ENCODE measurements at places on chromosomes 3 and 15. TPM values are rescaled to one million over a fixed set of nuclear protein-coding genes. Genes with fewer than 3 reads are reported as not detected.

GRCh38 chr3:34876997-34877396, 762.3 kb upstream of the ARPP21 start:
- DNase-seq, result no peak

- no peak for DNase-seq
These were observed 228.2 kb upstream of the BHLHE40 start for GRCh38 chr3:4751029-4751501.

DNA sequence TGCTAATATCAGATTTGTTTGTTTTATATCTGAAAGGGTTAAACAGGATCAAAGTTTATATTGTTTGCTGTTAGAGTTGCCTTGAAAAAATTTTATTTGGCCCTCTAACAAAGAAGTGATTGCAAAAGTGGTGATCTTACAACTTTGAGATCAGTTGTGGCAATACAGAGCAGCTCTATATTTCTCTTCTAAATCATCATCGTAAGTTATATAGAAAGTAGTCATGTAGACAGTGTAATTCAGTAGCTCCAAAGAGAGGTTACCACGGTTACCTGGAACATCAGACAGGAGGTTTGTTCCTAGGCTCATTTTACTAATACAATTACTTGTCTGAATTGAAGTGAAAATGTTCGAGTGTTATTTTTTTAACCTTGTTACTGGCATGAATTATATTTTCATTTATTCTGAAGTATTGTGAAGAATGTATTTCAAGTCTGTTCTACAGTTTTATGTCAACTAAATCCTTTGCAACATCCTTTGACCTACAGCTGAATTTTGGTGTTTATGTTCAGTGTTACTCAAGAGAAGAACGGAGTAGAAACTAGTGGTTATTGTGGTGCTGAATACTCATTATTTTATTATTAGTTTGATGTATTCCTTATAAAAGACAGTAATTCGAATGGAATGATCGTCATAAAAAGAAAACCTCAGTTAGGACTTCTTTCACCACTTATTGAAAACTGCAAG, 214.2 kb downstream of the NAALADL2 start:
- DNase-seq, result no peak

Gene FBXO40
- total RNA-seq, result not detected

Gene IL5RA
- total RNA-seq, result not detected

GRCh38 chr3:134803051-134803505, 8.0 kb downstream of the EPHB1 start:
- no peak for DNase-seq

DNA sequence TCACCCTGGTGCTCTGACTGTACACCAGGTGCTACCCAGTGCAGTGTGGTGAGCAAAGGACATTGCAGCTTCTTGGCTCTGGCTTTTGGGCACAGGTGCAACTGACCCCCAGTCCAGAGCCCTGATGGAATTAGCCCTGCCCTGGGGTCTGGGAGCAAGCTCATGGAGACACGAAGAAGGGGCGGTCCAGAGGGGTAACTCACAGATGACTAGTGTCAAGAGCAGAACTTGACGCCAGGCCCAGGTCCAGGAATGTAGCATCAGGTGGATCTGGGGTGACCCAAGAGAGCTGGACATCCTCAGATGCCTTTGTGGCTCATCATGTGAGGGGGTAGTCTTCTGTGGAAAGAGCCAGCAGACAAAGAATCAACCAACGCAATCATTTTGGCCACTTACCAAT, 88.9 kb downstream of the ASB7 start:
- DNase-seq, result no peak

Gene OXTR
- total RNA-seq, result 1.3 TPM

- DNase-seq, result no peak
These were observed 12.7 kb upstream of the ZNF609 start for GRCh38 chr15:64447536-64448315.

- DNase-seq, result no peak
These were observed 12.6 kb upstream of the SPATA16 start for GRCh38 chr3:173153631-173154030.

GRCh38 chr3:42013691-42014457, 52.0 kb upstream of the ULK4 start:
- peak; percentile 40 for DNase-seq

DNA sequence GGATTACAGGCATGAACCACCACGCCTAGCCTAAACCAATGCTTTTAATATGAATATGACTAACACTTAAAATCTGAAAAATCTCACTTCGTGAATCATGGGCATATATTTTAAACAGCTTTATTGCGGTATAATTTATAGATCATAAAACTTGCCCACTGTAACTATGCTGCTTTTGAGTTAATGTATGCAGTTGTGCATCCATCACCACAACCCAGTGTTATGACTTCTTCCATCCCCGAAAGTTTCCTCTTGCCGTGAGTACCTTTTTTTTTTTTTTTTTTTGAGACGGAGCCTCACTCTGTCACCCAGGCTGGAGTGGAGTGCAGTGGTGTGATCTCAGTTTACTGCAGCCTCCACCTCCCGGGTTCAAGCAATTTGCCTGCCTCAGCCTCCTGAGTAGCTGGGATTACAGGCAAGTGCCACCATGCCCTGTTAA, 7.1 kb downstream of the KAT2B start:
- no peak for DNase-seq

DNA sequence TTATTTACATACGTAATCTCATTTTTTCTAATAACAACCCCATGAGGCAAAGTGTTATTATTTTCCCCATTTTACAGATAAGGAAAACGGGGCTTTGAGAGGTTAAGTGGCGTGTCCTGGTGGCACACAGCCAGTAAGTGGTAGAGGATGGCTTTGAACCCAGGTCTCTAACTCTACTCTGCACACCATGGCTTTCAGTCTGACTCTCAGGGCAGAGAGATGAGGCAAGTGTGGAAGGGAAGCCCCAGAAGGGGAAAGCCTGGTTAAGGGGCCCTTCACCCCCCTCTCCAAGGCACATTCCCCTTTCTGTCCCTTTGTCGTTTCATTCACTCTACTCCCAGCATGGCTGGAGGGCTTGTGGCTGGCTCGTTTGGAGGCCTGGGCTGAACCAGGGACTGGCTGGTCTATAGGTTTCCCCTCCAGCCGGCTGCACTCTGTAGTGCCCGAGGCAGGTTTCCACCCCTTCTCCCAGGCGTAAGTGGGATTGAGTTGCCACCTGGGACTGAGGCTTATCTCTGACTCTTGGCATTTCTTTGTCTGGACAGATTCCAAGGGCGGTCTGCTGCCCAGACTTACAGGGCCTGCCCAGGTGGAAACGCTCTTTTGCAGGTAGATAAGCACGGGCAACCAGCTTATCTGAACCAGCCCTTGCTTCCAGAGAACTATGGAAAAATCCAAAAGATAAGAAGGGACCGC, 12.1 kb downstream of the SEMA4B start:
- DNase-seq, result no peak

Gene ACKR2
- total RNA-seq, result 3.5 TPM

Gene TGM4
- 0.13 TPM for total RNA-seq

Gene CLDN16
- not detected for total RNA-seq

- DNase-seq, result no peak
These were observed 10.7 kb downstream of the TADA3 start for GRCh38 chr3:9781551-9781950.

DNA sequence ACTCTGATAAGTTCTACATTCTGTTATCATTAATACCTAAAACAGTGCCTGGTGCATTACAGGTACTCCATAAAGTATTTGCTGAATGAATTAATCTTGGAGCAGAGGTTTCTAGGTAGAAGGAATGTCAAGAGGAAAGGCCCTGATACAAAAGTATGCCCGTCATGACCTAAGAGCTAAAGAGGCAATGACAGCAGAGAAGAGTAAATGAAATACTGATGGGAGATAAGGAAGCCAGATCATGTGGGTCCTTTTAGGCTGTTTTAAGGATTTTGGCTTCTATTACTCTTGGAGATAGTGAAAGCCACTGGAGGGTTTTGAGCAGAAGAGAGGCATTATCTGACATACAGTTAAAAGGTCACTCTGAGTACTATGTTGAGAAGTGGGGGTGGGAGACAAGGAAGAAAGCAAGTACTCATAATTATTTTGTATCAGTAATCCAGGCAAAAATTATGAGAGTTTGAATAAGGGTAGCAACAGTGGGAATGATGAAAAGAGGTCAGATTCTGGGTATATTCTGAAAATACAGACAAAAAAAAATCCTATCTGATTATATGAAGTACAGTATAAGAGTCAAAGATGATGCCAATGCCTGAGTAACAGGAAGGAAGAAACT, 48.3 kb downstream of the DENND4A start:
- no peak for DNase-seq

DNA sequence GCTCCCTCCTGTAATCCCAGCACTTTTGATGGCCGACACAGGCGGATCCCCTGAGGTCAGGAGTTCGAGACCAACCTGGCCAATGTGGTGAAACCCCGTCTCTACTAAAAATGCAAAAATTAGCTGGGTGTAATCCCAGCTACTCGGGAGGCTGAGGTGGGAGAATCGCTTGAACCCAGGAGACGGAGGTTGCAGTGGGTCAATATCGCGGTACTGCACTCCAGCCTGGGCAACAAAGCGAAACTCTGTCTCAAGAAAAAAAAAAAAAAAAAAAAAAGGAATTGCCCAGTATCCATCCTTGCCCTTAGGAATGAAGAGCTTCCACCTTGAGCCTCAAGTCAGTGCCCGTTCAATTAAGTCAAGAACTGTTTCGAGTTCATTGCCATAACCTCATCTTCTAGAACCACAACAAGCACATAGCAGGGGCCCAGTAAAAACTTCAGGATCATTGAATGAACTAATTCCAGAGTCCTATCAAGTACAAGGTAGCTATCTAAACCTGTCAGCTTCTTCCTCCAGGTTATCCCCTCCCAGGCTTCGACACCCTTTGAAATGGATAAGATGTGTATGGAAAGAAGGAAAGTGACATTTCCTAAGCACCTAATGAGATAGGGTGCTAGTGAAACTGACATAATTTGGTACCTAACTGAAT, 826 bp downstream of the DBR1 start:
- no peak for DNase-seq

DNA sequence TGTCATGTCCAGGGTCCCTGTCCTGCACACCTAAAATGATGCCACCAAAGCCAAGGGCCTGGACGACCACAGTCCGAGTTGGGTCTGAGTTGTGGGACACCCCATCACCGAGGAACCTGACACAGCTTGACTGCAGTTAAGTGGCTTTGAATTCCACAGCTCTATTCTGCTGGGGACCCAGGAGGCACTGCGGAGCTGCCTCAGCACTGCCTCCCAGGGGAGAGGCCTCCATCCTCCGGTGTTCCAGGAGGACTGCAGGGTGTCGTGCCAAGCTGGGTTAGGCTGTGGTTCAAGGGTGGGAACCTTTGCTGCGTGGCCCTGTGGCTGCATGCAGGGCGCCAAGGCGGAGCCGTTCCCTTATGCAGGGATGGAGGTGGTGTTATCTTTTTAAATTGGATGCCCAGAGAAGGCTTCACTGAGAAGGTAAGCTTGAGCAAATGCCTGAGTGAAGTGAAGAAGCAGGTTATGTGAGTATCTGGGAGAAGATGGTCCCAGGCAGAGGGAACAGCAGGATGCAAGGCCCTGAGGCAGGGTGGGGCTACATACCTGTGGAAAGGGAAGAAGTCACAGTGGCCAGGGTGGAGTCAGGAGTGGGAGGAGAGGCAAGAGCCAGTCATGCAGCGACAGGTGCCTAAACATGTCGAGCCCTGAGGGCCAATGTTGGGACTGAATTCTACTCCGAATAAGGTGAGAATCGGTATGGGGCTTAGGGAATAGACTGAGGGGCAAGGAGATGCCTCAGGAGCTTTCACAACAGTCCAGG, 144.8 kb downstream of the TPRA1 start:
- DNase-seq, result no peak

Gene TMEM40
- not detected for total RNA-seq

DNA sequence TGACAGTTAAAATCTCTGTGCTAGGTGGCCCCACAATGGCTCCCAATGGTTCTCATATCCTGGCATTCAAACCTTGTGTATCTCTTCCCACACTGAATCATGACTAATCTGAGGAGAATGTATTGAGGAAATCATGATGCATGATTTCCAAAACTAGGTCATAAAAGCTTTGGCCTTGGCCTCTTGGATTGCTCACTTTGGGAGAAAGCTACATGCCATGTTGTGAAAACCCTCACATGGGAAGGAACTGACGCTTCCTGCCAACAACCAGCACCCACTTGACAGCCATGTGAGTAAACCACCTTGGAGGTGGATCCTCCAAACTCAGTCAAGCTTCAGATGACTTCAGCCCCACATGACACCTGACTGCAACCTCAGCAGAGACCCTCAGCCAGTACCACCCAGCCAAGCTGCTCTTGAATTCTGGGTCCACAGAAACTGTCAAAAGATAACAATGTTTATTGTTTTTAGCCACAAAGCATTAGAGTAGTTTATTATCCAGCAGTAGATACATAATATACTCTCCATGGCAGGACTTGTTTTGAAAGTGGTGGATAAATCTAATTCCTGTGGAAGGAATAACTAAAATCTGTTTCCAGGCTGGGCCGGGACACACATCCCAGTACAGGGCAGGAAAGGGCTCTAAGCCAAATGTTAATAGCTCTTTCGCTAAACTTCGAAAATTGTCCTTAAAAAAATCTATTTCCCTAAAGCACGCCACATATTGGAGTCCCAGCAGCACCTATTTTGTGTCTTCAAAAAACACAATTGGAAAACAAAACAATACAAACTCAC, 1.0 kb upstream of the ZNF620 start:
- DNase-seq, result peak; percentile 98

Gene SUSD5
- 0.63 TPM for total RNA-seq

Gene MED12L
- 0.13 TPM for total RNA-seq

DNA sequence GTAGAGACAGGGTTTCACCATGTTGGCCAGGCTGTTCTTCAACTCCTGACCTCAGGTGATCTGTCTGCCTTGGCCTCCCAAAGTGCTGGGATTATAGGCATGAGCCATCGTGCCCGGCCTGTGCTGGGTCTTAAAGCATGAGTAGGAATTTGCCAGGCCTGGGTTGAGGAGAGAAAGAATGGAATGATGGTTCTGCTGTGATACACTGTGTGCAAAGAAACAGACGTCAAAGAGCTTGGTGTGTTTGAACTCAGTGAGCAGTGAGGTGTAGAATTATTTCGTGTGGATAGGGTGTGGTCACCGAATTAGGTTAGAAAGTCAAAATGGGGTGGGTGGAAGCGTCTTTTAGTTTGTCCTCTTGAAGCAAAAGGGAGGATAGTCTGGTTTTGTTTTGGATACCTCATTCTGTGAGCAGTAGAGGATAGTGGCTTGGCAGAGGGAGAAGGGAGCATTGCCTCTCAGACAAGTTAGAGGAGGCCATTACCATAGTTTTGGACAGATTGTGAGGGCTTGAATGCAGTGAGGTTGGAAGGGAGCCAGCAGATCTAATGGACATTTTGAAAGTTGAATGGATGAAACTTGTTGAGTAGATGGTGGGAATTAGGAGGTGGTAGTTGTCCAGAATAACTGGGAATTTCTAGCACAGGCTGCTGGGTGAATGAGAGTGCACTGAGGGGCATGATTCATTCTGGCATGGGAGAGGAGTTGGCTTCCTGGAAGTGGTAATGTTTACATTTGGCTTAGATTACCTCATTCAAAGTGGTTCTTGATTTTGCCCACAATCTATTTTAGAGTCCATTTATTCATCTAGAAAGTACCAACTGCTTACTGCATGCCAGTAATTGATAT, 27.2 kb downstream of the AKAP13 start:
- DNase-seq, result peak; percentile 71

GRCh38 chr3:12908136-12908730, 66.9 kb upstream of the RPL32 start:
- DNase-seq, result no peak

- DNase-seq, result no peak
These were observed 169.1 kb downstream of the FAM43A start for GRCh38 chr3:194854659-194855390.
